ENCODE measurements at places on chromosomes 1 and 21.

- no peak overlapping the region for H3K27ac ChIP-seq
- peaks cover 5% of the 10 kb centered on the region for H3K4me1 ChIP-seq
- H3K4me3 ChIP-seq: no peak overlapping the region
- no peaks in the 10 kb centered on the region for H3K36me3 ChIP-seq
Observed at GRCh38 chr1:170932236-170932635, 3.1 kb upstream of the MROH9 start.

DNA sequence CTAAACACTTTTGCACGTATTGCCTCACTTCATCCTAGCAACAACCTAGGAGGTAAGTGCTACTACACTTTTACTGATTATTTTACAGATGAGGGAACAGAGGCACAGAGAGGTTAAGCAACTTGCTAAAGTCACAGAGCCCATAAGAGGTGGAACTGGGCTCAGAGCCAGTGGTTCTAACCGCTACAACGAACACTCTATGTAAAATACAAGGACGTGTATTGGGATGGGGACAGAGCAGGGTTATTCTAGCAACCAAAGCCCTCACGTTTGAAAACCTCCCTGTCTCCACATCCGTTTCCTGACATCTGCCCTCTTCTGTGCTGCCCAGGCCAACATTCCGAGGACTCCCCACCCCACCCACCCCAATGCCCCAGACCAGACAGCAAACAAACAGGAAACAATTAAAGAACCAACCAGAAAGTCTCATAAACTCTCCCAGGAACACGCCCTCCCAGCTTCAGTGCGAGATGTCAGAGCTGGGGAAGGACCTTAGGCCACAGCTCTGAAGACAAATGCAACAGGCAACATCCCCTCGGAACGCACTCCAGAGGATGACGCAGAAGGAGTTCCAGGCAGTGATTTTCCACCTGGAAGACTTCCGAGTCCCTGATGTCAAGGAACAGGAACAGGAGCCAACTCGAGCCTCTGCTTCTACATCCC is 41.1 kb downstream of the GLIS1 start:
- H3K4me3 ChIP-seq: no peak overlapping the region
- no peak for DNase-seq
- no peaks in the 10 kb centered on the region for H3K36me3 ChIP-seq
- H3K27me3 ChIP-seq: no peaks in the 10 kb centered on the region
- H3K27ac ChIP-seq: no peak overlapping the region

DNA sequence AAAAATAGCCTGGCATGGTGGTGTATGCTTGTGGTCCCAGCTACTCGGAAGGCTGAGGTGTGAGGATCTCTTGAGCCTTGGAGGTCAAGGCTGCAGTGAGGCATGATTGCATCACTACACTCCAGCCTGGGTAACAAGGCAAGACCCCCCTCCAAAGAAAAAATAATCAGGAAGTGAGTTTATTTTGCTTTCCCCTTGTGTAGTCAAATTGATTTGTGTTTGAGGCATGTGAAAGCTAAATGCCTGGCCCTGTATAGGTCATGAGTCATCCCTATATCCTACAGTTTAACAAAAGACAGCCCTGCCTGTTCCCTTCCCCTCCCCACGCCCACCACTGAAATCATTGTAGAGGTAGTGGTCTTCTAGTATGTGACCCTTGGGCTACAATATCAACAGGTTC is 241.4 kb upstream of the JUN start:
- peak overlapping the region; percentile 84 for H3K27ac ChIP-seq
- no peaks in the 10 kb centered on the region for H3K36me3 ChIP-seq
- H3K27me3 ChIP-seq: no peaks in the 10 kb centered on the region
- H3K4me1 ChIP-seq: peaks cover 28% of the 10 kb centered on the region

DNA sequence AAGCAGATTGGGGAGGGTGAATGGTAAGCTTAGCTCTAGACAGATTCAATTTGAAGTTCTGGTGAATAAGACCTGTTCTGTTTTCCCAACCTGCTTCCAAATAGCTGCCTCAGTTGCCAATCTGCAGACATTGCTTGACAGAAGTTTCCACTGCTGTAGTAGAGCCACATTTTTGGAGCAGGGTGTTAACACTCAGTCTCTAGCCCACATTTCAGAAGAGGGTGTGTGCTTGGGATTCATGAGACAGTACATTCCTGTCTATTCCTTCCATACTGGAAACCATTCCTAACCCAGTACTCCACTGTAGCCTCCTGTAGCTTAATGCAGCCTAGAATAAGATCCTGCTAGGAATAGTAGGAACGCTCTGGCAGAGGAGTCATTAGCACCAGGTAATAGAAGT is 450.5 kb downstream of the NUF2 start:
- no peak for DNase-seq
- no peaks in the 10 kb centered on the region for H3K36me3 ChIP-seq
- no peaks in the 10 kb centered on the region for H3K4me1 ChIP-seq
- no peak overlapping the region for H3K27ac ChIP-seq
- H3K4me3 ChIP-seq: no peak overlapping the region
